ENCODE measurements at places on chromosomes 16 and 17.

DNA sequence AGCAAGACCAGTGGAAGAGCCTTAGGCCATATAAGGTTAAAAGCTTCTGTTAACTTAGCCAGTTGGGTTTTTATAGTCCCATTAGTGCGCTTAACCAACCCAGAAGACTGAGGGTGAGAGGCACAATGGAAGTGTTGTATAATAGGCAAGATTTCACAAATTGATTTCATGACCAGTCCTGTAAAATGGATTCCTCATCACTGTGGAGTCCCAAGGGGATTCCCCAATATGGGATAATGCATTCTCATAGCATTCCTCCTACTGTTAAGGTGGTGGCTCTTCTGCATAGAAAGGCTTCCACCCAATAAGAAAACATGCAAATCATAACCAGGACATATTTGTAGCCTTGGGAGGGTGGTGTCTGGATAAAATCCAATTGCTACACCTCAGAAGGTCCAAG is 22.1 kb upstream of the B4GALNT2 start:
- no peak for DNase-seq

- no peak for DNase-seq
These were observed 30.2 kb downstream of the TPSG1 start for GRCh38 chr16:1194665-1195392.

GRCh38 chr17:36885771-36886377 is 51.4 kb upstream of the LHX1 start:
- no peak for DNase-seq

DNA sequence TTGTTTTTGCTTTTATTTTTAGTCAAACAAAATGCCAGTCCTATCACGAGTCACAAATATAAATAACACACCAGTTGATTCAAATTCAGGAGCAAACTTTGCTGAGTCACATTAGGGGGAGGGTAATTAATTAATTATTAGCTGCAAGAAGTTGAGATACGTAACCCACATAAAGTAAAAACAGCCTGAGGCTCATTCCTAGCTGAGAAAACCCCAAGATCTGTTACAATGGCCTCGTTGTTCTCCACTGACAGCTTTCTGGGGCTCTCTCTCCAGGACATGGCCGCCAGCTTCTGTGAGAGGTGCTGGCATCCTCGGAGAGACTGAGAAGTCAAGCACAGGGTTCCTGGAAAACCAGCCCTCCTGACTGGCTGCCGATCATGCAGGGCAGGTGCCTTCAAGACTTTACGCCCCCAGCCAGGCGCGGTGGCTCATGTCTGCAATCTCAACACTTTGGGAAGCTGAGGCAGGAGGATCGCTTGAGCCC is 11.1 kb downstream of the RAB40B start:
- no peak for DNase-seq

GRCh38 chr16:14304891-14305460 is 233.9 kb downstream of the MRTFB start:
- no peak for DNase-seq

GRCh38 chr16:86634292-86634691 is 55.9 kb downstream of the FOXL1 start:
- no peak for DNase-seq

- peak; percentile 61 for DNase-seq
These were observed 4.3 kb downstream of the CENPX start for GRCh38 chr17:82018152-82018988.

- peak; percentile 41 for DNase-seq
These were observed 11.5 kb downstream of the EPOP start for GRCh38 chr17:38663125-38663751.

GRCh38 chr17:9936095-9936494 is 31.0 kb upstream of the RCVRN start:
- no peak for DNase-seq

GRCh38 chr17:51346218-51346982 is 86.1 kb downstream of the UTP18 start:
- DNase-seq = no peak

DNA sequence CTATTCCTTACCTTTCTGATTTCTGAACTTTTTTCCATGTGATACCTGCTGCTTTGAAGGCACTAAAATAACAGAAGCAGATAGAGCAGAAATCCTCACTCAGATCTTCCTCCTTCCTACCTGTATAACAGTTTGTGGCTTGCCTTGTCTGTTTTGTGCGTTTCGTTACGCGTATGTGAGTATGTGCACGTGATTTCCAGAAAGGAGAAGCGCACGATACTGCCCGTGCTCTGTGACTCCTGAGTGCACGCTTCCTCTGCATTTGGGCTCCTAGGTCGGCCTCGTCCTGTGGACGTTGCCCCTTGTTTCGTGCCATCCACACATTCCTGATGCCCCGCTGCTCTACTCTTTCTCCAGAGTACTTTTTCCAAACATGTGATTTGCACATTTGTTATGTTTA is 4.1 kb downstream of the COX4I1 start:
- no peak for DNase-seq

DNA sequence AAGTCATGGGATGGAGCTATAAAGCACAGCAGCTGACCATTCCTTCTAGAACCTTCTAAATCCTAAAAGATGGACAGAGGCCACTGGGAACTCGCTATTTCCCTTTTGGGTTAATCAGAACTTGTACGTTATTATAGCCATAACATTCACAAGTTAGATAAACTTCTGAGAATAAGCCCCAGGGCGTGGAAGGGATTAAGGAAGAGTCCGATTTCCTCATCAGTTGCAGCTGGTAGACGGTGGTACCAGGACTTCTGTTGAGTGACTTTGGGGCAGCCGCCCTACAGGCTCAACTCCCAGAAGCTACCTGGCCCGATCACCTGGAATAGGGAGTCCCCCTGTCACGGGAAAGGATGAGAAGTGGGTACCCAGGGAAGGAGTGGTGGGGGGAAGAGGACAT is 370.1 kb upstream of the ZFHX3 start:
- DNase-seq = no peak

DNA sequence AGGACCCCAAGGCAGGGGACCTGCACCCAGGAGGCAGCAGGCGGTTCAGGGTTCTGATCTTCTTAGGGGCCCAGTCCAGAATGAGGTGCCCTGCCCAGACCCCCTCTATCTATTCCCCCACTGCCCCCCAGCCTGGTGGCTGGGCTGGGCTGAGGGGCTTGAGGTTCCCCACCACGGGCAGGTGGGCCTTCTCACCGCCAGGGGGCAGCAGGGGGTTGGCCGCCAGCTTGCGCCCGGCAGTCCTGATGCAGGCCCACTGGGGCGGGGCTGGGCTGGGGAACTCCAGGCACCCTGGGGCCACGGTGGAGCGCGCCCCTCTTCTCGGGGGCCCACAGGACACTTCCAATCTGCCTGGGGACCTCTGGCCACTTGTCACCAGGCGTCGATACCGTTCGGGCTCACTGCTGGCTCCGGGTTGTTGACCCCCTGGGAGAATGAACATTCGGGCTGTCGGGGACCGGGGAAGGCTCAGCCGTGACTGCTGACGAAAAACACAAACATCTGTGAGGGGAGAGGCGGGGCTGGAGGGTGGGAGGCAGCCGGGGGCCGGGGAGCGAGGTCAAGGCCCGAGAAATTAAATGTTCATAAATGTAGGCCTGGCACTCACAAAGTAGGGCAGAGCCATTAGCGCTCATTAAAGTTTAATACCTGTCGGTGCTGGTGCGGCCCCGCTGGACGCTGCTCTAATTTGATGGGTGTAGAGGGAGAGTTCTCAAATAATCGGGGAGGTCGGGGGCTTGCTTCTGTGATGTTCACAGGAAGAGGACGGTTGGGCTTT is 219.3 kb upstream of the GSE1 start:
- DNase-seq = no peak

DNA sequence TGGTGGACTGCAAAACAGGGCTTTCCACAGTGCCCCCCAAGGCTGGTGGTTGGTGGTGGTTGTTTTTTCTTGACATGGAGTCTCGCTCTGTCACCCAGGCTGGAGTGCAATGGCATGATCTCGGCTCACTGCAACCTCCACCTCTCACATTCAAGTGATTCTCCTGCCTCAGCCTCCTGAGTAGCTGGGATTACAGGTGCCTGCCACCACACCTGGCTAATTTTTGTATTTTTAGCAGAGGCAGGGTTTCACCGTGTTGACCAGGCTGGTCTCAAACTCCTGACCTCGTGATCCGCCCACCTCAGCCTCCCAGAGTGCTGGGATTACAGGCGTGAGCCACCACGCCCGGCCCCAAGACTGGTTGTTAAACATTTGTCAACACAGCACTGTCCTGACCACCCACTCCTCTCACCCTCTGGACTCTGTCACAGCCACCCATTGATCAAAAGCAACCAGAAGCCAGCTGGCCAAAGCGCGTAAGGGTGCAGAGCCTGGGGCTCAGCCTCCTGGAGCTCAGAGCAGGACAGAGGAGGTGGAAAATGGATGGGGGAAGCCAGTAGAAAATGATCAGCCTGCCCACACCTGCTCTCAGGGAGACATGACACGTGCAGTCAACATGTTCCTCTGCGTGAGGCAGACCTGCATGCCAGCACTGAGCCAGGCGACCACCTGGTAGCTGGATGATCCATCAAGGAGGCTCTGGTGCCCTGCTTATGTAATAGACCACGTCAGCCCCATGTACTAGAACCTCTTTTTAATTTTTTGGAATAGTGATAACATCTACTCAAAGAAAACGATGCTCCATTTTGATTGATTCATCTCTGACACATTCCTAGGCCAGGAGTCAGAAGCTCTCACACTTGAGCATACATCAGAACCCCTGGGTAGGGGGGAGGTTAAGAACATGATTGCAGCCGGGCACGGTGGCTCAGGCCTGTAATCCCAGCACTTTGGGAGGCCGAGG is 14.8 kb upstream of the OSGIN1 start:
- DNase-seq = no peak

GRCh38 chr16:52557236-52557635 is 10.3 kb upstream of the TOX3 start:
- no peak for DNase-seq

DNA sequence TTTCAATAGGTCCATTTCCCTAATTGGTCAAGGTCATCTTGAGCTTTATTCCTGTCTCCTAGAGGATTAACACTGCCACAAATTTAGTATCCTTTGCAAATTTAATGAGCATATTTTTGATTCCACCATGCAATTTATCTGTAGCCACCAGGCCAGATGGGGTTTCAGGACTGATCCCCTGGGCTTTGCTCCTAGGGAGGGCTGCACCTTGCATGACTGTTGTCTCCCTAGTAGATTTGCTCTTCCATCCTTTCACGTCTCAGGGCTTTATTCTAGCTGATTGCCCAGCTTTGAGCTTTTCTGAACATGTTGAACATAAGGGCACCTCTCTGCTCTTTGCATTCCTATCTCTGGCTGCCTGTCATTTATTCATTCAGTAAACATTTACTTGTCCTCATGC is 7.7 kb upstream of the KCNH6 start:
- DNase-seq = no peak

GRCh38 chr16:31874366-31875111 is 932 bp downstream of the ZNF267 start:
- DNase-seq = no peak

DNA sequence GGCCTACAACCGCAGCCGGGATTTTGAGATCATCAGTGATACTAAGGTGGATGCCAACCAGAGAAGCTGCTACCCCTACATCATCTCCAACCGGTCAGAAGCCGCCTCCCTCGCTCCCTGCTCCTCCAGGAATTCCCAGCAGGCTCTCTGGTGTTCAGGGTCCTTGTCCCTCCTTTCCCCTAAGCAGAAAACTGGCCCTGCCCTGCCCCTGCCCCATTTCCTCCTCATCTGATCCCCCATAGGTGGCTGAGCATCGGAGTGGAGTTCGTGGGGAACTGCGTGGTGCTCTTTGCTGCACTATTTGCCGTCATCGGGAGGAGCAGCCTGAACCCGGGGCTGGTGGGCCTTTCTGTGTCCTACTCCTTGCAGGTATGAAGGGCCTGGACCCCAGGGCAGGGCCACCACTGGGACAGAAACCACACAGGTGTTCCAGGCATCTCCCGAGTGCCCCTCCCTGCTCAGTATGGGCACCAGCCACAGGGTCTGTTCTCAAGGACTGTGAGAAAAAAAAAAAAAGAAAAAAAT is 29.8 kb downstream of the ANKRD40 start:
- DNase-seq = no peak

- no peak for DNase-seq
These were observed 1621.6 kb downstream of the CDH8 start for GRCh38 chr16:60414613-60415012.

DNA sequence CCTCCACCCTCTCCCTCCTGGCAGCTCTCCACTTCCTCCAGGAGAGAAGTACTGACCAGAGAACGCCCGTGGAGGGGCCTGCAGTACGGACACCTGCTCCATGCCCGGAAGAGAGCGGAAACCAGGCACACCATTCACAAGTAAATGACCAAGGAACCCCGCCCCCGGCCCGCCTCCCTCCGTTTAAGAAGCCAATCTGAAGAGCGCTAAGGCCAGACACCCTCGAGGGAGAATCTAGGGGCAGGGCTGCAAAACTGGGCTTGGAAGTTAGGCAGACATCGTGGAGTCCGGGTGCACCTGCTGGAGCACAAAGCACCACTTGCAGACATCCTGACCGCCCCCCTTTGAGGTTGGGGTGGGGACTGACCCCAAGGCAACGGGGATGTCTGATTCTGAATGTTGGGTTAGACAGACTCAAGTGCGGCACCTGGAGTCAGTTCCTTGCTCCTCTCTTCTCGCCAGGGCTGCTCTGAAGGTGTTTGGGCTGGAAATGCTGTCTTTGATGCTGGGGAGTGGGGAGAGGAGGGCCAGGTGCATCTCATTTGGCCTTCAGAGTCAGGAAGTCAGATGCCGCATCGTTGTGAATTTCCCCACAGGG is 964 bp upstream of the FAAP100 start:
- DNase-seq = peak; percentile 60

DNA sequence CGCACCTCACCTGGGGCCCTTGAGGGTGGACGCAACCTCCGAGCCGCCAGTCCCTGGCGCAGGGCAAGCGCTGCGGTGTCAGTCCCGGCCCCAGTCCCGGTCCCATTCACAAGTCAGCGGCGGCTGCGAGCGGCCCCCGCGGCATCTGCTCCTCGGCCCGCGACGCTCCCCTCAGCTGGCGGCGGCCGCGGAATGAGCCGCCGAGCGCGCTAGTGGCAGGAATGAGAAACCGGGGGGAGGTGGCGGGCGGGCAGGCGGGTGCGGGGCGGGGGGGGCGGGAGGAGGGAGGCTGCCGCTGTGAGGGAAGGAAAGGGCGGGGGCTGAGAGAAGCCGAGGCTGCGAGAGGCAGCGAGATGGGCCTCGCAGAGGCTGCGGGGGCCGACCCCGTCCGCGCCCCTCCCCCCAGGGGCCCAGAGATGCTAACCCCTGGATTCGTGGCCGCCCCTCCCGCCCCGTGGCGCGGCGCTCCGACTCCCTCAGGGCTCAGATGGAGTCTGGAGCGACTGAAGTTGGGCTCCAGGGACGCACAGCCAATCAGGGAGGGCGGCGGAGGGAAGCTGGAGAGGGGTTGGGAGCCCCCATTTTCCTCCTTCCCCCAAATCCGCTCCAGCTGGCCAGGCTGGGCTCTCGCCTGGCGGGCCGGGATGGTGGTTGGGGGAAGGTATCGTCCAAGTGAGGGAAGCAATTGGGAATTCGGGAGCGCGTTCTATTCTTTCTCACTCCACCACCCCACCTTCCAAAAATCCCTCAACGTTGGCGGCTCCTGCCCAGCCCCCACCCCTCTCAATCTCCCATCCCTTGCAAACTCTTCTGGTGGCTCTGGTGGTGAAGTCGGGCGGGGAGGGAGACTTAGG is at the start of gene CDH11:
Gene CDH11 (minus strand): TSS at position 194 of the 854 bp plus-strand sequence. CDS start 117,194 bp downstream, outside the sequence.
- DNase-seq = no peak
